ENCODE measurements at places on chromosomes 11 and 22. TPM values are rescaled to one million over a fixed set of nuclear protein-coding genes. Genes with fewer than 3 reads are reported as not detected.

GRCh38 chr22:48065892-48066291 is 1303.4 kb downstream of the TBC1D22A start:
- no peak for DNase-seq

- DNase-seq: no peak
Measured at GRCh38 chr11:19201737-19202605, at the start of gene CSRP3. Gene CSRP3 (minus strand): TSS chr11:19201983. CDS start chr11:19192448, 9,535 bp downstream.

Gene SEPTIN5
- polyA plus RNA-seq: 51.7 TPM

Gene SLC1A2
- polyA plus RNA-seq: 2.4 TPM

Gene OR51B4
- polyA plus RNA-seq: not detected

All from left renal pelvis (tissue), 4 donors.